ENCODE measurements at places on chromosomes 12 and 14.

GRCh38 chr14:100430571-100430970 lies 107.4 kb downstream of the SLC25A47 start:
- no peak for DNase-seq

GRCh38 chr12:47615711-47616110 lies 90.1 kb downstream of the RPAP3 start:
- no peak for DNase-seq

DNA sequence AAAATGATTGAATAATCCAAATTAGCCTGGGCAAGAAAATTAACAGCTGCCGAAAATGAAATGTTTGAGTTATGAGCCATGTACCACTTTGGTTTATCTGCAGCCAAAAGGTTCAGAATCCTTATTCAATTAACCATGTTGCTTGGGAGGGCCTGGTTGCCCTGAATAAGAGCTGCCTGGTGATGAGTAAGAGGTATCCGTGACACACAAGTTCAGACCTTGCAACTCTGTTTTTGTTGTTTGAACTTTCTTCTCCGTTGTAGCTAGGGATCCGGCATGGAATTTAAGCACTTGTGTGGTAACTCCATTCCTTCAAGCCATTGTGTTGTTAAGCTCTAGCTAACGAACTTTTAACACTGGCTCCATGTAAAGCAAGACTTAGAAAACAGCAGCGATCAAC lies 35.7 kb downstream of the FOXA1 start:
- no peak for DNase-seq

- DNase-seq, result no peak
Observed at GRCh38 chr14:100146531-100147091, 12.8 kb downstream of the DEGS2 start.

DNA sequence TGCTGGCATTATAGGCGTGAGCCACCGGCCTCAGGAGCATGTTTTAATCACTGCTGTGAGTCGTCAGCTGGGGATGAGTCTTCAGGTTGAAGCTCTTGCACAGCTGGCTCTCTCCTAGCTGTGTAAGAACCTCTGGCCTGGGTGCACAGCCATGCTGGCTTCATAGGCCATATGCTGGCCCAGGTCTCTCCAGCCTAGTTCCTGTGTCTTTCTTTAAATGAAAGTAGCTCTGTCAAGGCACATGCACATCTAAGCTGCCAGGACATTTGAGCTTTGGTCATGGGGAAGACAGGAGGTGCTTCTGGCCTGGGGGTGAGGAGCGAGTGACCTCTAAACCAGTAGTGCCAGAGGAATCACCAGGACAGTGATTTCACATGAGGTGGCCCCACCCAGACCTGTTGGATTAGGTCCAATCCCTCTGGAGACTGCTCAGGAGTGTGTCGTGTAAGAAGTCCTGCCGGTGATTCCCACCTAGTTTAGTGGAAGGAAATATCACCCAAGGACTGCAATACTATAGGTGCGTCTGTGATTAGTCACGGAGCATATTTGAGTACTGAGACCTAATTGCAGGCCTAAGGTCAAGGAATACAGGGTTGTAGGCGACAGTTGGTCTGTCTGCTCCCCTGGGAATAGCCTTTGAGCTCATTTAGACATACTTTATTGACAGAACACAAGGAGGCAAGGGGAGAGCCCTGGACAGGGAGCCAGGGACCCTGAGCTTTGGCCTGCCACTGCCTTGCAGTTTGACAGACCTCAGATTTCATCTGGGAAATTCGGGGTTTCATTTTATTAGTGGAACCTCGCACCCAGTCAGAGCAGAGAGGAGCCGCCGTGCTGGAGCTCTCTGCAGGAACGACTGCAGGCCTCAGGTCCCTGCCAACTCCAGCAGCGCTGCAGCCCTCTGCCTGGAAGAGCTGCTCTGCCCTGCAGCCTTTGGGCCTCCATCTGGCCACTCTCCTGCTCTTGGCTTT lies 67.0 kb downstream of the ANKRD9 start:
- no peak for DNase-seq

GRCh38 chr14:103736546-103737431 lies 21.2 kb downstream of the ZFYVE21 start:
- DNase-seq, result no peak

DNA sequence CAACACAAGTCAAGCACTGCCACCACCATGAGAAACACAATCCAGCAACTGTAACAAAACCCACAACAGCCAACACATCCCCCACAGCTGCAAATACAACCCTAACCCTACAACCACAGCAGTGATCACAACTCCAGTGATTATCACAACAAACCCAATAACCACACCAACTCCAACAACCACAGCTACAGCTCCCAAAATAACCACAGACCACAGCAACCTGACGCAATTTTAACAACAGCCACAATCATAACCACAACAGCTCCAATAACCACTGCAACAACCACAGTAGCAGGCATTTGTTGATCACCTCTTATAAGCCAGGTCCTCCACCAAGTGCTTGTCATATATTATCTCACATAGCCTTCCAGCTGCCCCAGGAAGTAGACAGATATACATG lies 42.2 kb upstream of the FAM181A start:
- no peak for DNase-seq

DNA sequence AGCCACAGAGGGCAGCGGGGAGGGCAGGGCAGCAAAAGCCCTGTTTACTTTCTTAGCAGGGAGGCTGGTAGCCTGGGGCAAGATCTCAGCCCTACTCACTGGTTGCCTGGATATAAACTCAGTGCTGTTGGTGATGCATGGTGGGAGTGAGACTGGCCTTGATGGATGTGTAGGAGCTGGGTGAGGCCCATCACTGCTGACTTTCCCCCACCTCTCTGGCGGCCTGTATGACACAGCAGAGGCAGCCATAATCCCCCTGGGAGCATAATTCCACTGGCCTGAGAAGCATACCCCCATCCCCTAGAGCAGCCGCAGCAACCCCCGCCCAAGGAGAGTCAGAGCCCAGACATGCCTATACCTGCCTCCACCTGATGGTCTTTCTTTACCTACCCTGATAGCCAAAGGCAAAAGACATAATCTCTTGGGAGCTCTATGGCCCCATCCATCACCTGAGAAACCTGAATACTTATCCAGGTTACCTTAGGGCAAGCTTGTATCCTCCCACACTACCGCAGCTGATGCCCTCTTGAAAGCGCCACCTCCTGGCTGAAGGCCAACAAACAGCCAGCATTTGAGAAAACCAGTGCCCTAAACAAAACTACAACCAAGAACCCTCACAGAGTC lies 59.3 kb downstream of the DNAI7 start:
- DNase-seq, result no peak

- no peak for DNase-seq
Observed at GRCh38 chr12:106767206-106767605, 7.3 kb upstream of the RIC8B start.

All from activated T-helper 1 cell treated with anti-CD3 and anti-CD28 coated beads, Interleukin-2, amount 50 U/mL, for 16 hours (primary cell).